ENCODE measurements at places on chromosomes 4 and X.

DNA sequence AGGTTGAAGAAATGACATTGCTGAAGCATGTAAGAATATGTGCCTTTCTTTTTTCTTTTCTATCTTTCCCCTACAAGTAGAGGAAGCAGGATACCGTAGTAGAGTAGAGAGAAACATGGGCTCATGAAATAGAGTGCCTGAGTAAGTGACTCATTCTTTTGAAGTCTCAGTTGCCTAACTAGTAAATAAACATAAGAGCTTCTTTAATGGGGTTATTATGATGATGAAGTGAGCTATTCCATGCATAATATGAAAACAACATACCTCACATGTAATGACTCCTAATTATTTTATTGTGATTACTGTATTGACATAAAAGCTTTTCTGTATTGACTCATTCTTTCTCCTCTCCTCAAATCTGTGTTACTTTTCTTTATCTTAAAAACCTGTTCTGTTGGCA lies 1538.2 kb downstream of the TECRL start:
- no peak for DNase-seq

GRCh38 chrX:47172971-47173792 lies 20.4 kb upstream of the UBA1 start:
- DNase-seq, result no peak

DNA sequence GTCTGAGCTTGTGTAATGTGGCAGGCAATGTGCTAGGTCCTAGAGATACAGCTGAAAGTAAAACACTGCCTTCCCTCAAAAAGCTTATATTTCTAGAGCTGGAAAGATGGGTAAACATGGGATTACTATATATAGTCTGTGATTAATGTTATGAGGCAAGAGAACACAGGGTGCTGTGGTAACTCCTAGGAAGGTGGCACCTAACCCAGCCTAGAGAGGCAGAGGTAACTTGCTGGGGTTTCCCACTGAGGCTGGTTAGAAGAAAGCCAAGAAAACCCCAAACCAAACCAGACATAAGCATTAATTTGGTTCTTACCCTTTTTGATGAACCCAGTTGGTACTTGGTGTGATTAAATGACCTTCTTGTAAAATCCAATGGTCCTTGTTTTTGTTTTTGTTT lies 315.0 kb downstream of the PPP1R2C start:
- DNase-seq, result no peak

DNA sequence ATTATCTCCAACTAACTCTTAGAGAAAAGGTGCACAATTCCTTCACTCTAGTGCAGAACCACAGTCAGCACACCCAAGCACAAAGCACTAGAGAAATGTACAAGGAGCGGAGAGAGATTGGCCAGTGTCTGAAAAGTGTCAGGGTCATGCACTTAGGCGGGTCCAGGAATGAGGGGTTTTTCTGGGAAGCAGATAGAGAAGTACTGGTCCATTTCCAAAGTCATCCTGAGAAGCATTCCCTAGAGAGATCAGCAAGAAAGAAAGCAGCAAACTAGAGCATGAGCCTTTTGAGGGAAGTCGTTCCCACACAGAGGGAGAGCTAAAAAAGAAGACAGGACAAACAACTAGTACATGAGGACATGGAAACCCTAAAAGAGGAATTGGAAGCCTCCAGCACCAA lies 168.1 kb upstream of the MAP3K15 start:
- no peak for DNase-seq

DNA sequence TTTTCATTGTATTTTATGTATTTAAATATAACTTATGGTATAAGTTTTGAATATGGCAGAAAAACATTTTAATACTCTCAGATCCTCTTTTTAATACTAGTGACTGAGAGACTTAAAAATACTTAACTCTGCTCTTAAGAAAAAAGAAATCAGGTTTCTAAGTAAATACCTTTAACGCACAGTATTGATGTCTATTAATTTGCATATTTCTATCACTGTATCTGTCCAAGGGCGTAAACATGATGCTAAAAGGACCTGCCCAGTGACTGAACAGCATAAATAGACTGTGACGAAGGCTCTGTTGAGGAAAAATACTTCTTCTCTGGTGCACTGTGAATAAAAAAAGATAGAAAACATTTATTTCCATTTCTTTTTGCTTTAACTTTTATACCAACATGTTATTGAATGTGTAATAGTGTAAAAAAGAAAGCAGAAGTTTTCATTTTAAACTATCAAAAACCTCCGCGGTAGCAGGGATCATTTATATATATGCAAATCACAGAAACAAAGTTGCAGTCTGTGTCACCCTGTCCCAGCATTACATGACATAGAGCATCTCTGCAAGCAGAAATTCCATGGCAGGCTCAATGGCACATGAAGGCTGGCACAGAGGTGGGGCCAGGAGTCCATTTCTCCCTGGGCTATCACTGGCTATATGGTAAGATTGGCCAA lies 75.4 kb downstream of the ZAR1 start:
- DNase-seq, result no peak

- no peak for DNase-seq
Observed at GRCh38 chrX:56468441-56468840, 95.0 kb upstream of the UBQLN2 start.

GRCh38 chr4:155889031-155889793 lies 14.3 kb upstream of the TDO2 start:
- DNase-seq, result no peak

- no peak for DNase-seq
Observed at GRCh38 chr4:77127837-77128621, 29.0 kb upstream of the CCNG2 start.

- DNase-seq, result no peak
Observed at GRCh38 chrX:22424122-22424915, 151.6 kb downstream of the CBLL2 start.

All from stimulated activated CD4-positive, alpha-beta T cell treated with anti-CD3 and anti-CD28 coated beads, TNF-alpha, amount 100 ng/mL, for 4 hours (primary cell).